ENCODE measurements at places on chromosomes 5 and 9. TPM values are rescaled to one million over a fixed set of nuclear protein-coding genes. Genes with fewer than 3 reads are reported as not detected.

- H3K27ac ChIP-seq, result no peak overlapping the region
- no peaks in the 10 kb centered on the region for H3K27me3 ChIP-seq
- H3K36me3 ChIP-seq, result no peaks in the 10 kb centered on the region
Observed at GRCh38 chr5:101977729-101978345, 318.2 kb downstream of the SLCO4C1 start.

- H3K27ac ChIP-seq, result no peak overlapping the region
- H3K36me3 ChIP-seq, result no peaks in the 10 kb centered on the region
- no peak overlapping the region for H3K4me3 ChIP-seq
- DNase-seq, result peak; percentile 18
Observed at GRCh38 chr5:7762267-7762666, 88.7 kb downstream of the CFAP90 start.

MATR3 gene
- total RNA-seq, result 194 TPM

- no peaks in the 10 kb centered on the region for H3K27me3 ChIP-seq
Observed at GRCh38 chr9:114798780-114799427, 6.9 kb downstream of the TNFSF15 start.

DIRAS2 gene
- total RNA-seq, result 0.16 TPM

GRCh38 chr5:16776611-16777251 lies 159.4 kb downstream of the MYO10 start:
- DNase-seq, result no peak
- H3K27me3 ChIP-seq, result no peaks in the 10 kb centered on the region
- H3K27ac ChIP-seq, result no peak overlapping the region
- no peaks in the 10 kb centered on the region for H3K36me3 ChIP-seq

- peak overlapping the region; percentile 7 for H3K4me3 ChIP-seq
- no peaks in the 10 kb centered on the region for H3K36me3 ChIP-seq
- peak; percentile 1 for DNase-seq
- no peaks in the 10 kb centered on the region for H3K4me1 ChIP-seq
- H3K27ac ChIP-seq, result no peak overlapping the region
Observed at GRCh38 chr9:72362680-72363139, 2.3 kb downstream of the ZFAND5 start.

DNA sequence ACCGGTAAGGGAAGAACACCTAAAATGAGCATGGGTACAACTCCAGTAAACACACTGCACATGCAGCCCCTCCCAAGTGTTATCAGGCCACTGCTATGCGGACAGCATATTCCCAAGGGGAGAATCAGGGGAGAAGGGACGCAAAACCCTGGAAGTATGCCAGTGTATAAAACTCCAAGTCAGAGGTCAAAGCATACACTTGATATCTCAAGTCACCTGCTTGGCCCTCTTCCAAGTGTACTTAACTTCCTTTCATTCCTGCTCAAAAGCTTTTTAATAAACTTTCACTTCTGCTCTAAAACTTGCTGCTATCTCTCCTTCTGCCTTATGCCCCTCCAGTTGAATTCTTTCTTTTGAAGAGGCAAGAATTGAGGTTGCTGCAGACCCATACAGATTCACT lies 408.1 kb downstream of the HTR1A start:
- no peak for DNase-seq
- no peaks in the 10 kb centered on the region for H3K4me1 ChIP-seq
- H3K4me3 ChIP-seq, result no peak overlapping the region
- no peaks in the 10 kb centered on the region for H3K36me3 ChIP-seq
- H3K27me3 ChIP-seq, result no peaks in the 10 kb centered on the region

- no peak overlapping the region for H3K27ac ChIP-seq
- H3K4me1 ChIP-seq, result no peaks in the 10 kb centered on the region
- no peaks in the 10 kb centered on the region for H3K27me3 ChIP-seq
- H3K36me3 ChIP-seq, result no peaks in the 10 kb centered on the region
- H3K4me3 ChIP-seq, result no peak overlapping the region
Observed at GRCh38 chr5:152488869-152489268, 83.8 kb upstream of the NMUR2 start.

GRCh38 chr9:98795295-98795955 lies 930 bp downstream of the ANKS6 start:
- H3K4me1 ChIP-seq, result peaks cover 25% of the 10 kb centered on the region
- no peaks in the 10 kb centered on the region for H3K27me3 ChIP-seq

DDX4 gene
- 0.26 TPM for total RNA-seq

Data from Caco-2 (cell line).